ENCODE measurements at places on chromosomes 2 and 18.

DNA sequence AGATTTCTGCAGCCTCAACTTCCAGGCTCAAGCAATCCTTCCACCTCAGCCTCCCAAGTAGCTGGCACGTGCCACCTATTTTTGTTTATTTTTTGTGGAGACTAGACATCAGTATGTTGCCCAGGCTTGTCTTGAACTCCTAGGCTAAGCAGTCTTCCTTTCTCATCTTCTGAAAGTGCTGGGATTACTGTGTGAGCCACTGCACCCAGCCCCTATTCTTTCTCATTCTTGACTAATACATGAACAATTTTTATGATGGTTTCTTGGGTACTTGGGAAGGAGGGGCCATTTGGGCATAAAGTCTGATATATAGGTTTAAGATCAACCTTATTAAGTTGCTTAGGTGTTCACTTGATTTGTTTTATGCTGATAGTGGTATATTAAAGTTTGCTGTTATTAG is 26.2 kb downstream of the EPC2 start:
- DNase-seq, result no peak

- no peak for DNase-seq
These were observed 39.5 kb upstream of the IMP4 start for GRCh38 chr2:130303169-130303568.

GRCh38 chr2:159608723-159609308 is 7.5 kb downstream of the BAZ2B start:
- DNase-seq, result no peak

DNA sequence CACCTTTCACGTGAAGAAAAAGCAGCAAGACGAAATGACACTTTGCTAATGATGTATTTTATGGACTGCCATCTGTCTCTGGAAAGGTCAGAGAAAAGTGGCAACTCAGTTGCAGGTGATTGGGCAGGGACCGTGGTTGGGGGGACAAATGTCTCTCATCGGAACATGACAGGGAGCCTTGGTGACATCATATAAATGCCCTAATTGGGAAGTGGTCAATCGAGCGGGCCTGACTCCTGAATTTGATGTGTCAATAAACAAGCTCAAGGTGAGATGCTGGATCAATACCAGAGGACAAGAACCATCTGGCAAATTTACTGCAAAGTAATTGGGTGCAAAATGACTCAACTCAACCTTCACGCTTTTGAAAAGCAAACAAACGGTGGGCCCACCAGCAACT is 151.9 kb upstream of the SKOR2 start:
- DNase-seq, result no peak

- no peak for DNase-seq
These were observed 3.2 kb upstream of the FEV start for GRCh38 chr2:218988164-218988563.

- no peak for DNase-seq
These were observed 12.0 kb downstream of the EXOC6B start for GRCh38 chr2:72813841-72814240.

DNA sequence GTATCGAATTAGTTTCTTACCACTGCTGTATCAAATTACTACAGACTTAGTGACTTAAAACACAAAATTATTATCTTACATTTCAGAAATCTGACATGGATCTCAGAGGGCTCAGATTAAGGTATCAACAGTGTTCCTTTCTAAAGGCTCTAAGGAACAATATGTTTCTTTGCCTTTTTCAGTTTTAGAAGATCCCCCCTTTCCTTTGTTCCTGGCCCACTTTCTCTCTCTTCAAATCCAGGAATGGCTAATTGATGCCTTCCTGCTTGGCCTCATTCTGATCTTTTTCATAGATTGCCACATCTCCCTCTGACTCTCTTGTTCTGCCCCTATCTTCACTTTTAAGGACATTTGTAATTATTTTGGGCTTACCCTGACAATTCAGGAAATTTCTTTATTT is 65.7 kb downstream of the LRP1B start:
- DNase-seq, result no peak

GRCh38 chr18:73835656-73836364 is 311.8 kb downstream of the FBXO15 start:
- DNase-seq, result no peak

GRCh38 chr18:63144748-63145147 is 174.8 kb downstream of the BCL2 start:
- DNase-seq, result no peak

GRCh38 chr2:176784633-176785200 is 427.9 kb upstream of the HNRNPA3 start:
- no peak for DNase-seq

- no peak for DNase-seq
These were observed 113.2 kb upstream of the ZSWIM2 start for GRCh38 chr2:186962085-186962747.

GRCh38 chr18:26540043-26540628 is 8.2 kb downstream of the KCTD1 start:
- DNase-seq, result no peak

DNA sequence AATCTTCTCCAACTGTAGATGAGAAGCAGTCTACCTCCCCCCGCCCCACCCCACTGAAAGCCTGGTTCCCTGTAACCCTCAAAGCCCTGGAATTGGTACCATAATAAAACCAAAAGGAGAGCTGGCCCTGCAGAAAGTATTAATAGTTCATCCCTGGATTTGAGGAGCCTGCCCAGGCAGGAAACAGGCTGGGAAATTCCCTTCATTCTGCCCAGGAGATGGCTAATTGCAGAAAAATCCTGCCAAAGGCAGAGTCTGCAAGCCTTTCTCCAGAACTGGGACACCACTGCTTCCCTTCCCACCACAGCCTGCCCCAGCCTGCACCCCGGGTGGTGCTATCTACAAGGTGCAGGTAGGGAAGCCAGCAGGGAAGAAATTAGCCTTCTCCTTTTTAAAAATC is 16.3 kb downstream of the GKN2 start:
- DNase-seq, result no peak

GRCh38 chr2:200203381-200203827 is 103.1 kb upstream of the SPATS2L start:
- DNase-seq, result no peak

GRCh38 chr2:17387591-17387990 is 130.6 kb downstream of the RAD51AP2 start:
- DNase-seq, result no peak

- no peak for DNase-seq
These were observed 106.2 kb downstream of the CYRIA start for GRCh38 chr2:16559278-16560067.

GRCh38 chr18:13726972-13727331 is 479 bp downstream of the RNMT start:
- DNase-seq, result no peak

- no peak for DNase-seq
These were observed 188.4 kb downstream of the MYO5B start for GRCh38 chr18:50006470-50007046.

DNA sequence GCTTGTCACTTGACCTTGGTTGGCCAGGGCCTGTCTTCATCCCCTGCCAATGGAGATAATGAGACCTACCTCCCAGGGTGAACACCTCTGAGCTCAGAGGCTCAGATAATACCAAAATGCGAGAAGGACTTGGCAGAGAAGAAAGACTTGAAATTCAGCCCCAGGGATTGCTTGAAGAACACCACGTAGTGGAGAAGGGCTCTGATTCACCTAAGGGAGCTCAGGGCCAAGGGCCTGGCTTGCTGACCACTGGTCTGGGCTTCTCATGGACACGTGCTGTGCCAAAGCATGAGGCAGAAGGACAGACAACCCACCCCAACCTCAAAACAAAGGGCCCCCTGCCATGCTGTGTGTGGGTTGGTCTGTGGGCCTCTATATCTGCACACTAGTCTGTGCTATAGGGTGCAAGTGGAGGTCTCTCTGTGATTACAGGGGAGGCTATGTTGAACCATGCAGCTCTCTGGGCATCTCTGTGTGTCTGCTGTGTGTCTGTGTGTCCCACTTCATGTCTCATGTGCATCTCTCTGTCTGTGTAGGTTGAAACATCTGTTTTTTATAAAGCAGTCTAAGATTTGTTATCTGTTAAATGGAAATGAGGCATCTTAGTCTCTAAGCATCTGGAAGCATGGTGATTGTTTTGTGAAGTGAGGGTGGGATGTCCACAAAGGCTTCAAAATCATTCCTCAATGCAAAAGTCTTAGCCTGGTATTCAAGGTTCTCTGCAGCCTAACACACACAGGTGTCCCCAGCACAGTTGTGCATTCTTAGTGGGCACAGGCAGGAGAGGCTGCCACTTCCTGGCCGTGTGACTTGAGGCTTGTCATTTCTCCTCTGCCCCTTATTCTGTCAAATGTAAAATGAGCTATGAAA is 61.0 kb upstream of the EPAS1 start:
- no peak for DNase-seq

- DNase-seq, result no peak
These were observed 163.3 kb downstream of the KLHL29 start for GRCh38 chr2:23548143-23548769.

- DNase-seq, result peak; percentile 89
These were observed 18.2 kb upstream of the TMEM247 start for GRCh38 chr2:46461011-46461674.

- DNase-seq, result no peak
These were observed 268.8 kb downstream of the IKZF2 start for GRCh38 chr2:212882626-212883025.

DNA sequence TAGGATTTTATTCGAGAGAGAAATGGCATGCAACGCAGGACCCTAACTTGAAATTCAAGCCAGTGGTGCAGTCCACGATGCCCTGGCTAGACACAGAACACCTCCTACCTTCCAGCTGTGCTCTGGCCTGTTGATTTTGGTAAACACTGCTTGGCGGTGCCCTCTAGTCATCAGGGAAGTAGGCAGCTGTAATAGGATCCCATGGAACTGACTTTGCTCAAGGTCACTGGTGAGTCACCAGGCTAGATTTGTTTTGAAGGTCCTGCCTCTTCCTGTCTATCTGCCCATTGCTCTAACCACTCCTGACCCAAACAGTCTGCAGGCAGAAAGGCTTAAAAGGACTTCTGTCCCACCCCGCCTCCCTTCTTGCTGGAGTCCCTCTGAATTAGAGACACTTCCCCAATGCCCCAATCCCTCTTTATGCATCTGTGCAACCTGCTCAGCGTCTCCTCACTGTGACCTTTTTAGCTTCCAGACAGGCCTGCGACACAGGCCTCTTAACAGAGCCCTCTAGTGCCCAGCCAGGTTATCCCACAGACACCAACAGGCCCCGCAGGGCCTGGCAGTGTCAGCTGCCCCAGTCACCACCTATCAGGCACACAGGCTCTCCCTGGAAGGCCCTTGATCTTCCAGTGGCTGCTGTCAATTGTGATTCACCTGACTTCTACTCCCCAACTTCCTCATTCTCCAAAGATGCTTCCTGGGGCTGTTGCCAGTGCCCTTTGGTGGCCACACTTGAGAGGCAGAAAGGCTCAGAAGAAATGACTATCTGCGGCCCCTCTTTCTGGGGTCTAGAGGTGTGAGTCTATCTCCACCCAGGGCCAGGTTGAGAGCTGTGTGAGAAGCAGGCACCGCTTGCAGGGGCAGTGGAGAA is 5.2 kb downstream of the TMEM127 start:
- DNase-seq, result peak; percentile 52

GRCh38 chr2:213065583-213066442 is 85.6 kb downstream of the IKZF2 start:
- DNase-seq, result no peak

- no peak for DNase-seq
These were observed 146.9 kb downstream of the TDRD15 start for GRCh38 chr2:21270708-21271122.

- no peak for DNase-seq
These were observed 523.1 kb downstream of the PLCL1 start for GRCh38 chr2:198327526-198327925.

GRCh38 chr2:216875862-216876261 is 16.0 kb upstream of the TNP1 start:
- no peak for DNase-seq

GRCh38 chr2:163133602-163134001 is 295.0 kb upstream of the KCNH7 start:
- no peak for DNase-seq

DNA sequence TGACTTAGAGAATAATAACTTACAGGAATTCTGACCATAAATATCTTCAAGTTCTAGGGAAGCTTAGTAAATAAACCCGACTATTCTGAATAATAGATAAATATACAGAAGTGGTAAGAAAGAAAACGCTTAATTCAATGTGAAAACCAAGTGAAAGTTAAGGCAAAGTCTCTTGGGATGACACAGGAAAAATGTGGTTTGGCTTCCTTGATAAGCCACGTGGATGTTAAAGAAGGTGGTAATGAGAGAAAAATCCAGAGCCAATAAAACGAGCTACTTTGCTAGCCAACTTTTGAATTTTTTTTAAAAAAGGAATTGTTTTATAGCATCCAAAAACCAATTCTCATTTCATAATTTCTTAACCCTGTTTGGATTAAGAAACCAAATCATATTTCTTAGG is 166.2 kb upstream of the VRK2 start:
- DNase-seq, result no peak

GRCh38 chr2:201999279-201999678 is 34.4 kb upstream of the FZD7 start:
- DNase-seq, result no peak

GRCh38 chr18:47560723-47561715 is 309.6 kb upstream of the SKOR2 start:
- no peak for DNase-seq

GRCh38 chr2:234733093-234733489 is 218.7 kb upstream of the SH3BP4 start:
- DNase-seq, result no peak

GRCh38 chr18:79405019-79405780 is 9.5 kb downstream of the NFATC1 start:
- DNase-seq, result peak; percentile 84

GRCh38 chr2:152497481-152498052 is 162.6 kb downstream of the FMNL2 start:
- no peak for DNase-seq

DNA sequence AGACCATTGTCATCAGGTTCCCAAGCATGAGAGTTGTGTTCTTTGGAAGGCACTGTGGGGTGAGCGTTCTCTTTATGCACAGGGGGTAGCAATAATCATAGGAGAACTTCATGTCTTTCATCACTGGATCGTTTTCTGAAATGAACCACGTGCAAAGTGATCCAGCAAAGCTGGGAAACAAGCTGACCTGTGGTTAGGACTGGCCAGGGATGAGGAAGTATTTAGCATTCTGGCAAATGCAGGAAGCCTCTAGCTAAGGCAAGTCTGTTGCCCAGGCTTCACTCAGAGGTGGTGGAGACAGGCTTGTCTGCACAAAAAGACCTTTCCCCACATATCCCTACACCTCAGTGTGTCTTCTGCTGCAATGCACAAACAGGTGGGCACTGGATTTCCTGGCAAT is 58.6 kb downstream of the MMADHC start:
- no peak for DNase-seq

GRCh38 chr2:127034883-127035611 is 71.9 kb downstream of the BIN1 start:
- DNase-seq, result no peak

DNA sequence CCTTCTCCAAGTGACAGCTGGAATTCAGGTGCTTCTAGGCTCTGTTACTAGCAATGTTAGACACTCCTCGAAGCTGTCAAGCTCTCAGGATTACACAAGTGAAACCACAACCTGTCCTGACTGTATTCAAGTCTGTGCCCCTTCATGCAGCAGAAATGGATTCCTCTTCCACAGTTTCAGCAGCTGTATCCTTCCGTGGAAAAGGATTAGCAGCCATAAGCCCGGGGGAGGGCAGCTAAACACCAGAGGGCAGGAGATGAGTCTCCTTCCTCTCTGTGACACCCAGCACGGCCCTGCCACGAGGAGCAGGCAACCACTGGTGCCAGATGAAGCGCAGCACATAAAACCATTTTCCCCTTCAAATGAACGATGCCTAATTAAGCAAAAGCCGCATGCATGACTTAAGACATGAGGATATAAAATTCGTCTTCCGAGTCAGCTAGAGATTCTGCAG is 1.2 kb downstream of the ST3GAL5 start:
- peak; percentile 74 for DNase-seq

- DNase-seq, result no peak
These were observed 58.1 kb downstream of the AGAP1 start for GRCh38 chr2:235551965-235552364.

- no peak for DNase-seq
These were observed 805.4 kb downstream of the ADCYAP1 start for GRCh38 chr18:1710114-1710513.
